ENCODE measurements at places on chromosomes 2 and 18.

DNA sequence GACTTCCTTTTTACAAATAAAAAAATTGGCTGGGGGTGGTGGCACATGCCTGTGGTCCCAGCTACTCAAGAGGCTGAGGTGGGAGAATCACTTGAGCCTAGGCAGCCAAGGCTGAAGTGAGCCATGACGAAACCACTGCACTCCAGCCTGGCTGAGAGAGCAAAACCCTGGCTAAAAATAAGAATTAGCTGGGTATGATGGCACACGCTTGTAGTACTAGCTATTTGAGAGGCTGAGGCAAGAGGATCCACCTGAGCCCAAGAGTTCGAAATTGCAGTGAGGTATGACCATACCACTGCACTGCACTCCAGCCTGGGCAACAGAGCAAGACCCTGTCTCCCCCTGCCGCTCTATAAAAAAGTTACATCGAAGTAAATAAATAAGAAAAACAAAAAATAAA, 33.7 kb downstream of the GFPT1 start:
- DNase-seq, result peak; percentile 29

GRCh38 chr2:37005118-37005868, 39.0 kb upstream of the STRN start:
- peak; percentile 32 for DNase-seq

DNA sequence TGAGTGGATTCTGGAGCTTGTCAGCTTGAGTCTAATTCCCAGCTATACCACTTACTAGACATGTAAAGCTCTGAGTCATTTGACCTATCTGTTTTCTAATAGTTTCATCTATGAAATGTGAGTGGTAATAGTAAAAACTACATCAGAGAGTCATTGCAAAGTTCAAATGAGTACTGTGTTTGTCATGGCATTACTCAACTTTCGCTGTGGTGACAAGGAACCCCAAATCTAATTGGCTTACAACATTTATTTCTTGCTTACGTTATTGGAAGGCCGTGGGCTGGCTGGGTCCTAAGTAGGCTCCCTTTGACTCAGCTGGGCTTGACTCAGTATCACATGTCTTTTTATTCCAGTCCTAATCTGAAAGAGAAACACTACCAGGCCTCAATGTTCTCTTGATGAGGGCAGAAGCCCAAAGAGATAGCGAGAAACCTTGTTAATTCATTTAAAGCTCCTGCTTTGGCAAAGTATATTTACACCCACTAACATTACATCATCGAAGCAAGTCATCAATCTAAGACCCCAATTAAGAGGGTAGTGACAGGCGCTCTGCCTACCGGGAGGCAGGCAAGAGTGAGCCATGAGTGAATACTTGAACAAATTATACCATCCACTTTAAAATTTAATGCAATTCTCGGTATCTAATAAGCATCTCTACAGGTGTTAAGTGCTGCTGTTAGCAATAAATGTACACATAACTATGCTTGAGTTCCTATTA, 431.8 kb upstream of the SPHKAP start:
- DNase-seq, result peak; percentile 93

GRCh38 chr2:62152000-62152399, 43.9 kb upstream of the B3GNT2 start:
- peak; percentile 67 for DNase-seq

GRCh38 chr18:26867471-26867870, 2.0 kb upstream of the AQP4 start:
- no peak for DNase-seq

DNA sequence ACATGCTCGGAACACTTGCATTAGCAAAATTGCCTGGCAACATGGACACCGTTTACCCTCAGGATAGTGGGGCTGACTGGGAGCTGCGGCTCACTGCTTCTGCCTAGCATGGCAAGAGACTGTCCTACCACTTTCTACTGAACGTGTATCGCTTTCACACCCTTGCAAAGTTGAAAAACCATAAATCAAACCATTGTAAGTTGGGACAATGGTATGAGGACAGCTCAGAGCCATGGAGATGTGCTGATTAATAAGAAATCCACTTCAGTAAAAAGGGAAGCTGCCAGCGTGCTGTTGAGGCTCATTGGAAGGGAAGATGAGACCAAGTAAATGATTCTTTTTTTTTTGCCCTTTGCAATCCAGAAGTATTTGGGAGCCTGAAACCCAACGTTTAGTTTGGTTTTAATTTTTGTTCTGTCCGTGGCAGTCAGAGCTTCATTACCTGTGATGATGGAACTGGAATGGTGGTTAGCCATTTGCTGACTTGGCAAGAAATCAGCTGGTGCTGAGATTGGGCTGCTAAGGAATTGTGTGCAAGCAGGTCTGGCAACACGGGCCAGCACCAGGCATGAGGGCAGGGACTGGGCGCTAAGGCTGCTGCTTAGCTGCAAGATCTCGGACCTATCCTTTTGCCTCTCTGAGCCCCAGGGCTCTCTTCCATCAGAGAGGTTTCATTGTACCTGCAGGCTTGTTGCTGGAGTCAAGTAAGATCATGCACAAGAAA, 75.5 kb upstream of the HS6ST1 start:
- DNase-seq, result no peak

GRCh38 chr18:70151614-70152013, 53.9 kb downstream of the RTTN start:
- no peak for DNase-seq

DNA sequence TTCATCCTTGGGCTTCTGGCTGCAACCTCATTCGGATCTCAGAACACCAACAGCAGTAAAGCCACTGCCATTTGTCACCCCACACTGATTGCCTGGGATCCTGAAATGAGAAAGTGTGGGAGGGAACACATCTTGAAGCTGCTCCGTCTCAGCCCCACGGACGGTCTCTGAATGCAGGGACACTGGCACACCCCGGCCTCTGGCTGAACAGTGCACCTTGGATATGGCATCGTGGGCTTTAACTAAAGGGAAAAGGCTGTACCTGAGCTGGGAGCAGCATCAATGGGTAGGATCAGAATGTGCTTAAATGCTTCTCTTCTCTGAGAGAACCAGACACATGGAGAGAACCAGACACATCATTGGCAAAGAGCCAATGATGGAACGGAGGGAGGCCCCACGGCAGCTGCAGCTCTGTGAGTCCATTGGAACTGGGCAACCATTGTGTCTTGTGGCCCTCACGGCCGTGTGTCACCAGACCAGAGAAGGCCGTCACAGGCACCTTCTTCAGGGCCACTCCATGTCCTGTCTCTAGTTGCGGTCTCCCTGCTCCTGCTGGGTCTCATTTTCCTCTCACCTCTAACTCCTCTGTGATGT, 193.4 kb upstream of the MYT1L start:
- no peak for DNase-seq
